A549 treated with Hydrocortisone at 1 μM for 4 hours (cell line): ENCODE measurements at places on chromosomes 12 and 14. TPM values are rescaled to one million over a fixed set of nuclear protein-coding genes. Genes with fewer than 3 reads are reported as not detected.

Gene STYK1
- 0.08 to 0.41 TPM (median 0.22 TPM) in 5 replicates for total RNA-seq

Gene HSPB8
- total RNA-seq: 14.6 to 22.0 TPM (median 16.2 TPM) in 5 replicates

Gene KRT74
- not detected in 5 replicates for total RNA-seq

Gene CCNK
- 45.0 to 64.4 TPM (median 48.7 TPM) in 5 replicates for total RNA-seq

Gene EEF1AKMT3
- 4.0 to 6.5 TPM (median 5.0 TPM) in 5 replicates for total RNA-seq

Gene MYO1H
- not detected in 5 replicates for total RNA-seq

Gene DIO3
- total RNA-seq: 0.05 to 0.08 TPM (median 0.05 TPM) in 4 of 5 replicates, not detected in the other

Gene MUCL1
- not detected in 5 replicates for total RNA-seq

Gene LRP1-AS
- total RNA-seq: not detected in 5 replicates

Gene PZP
- total RNA-seq: not detected in 5 replicates

Gene ETFBKMT
- 0.88 to 1.3 TPM (median 1.1 TPM) in 5 replicates for total RNA-seq

Gene CIROP
- total RNA-seq: not detected in 5 replicates

Gene RASSF9
- 0.83 to 1.4 TPM (median 1.2 TPM) in 5 replicates for total RNA-seq

Gene SALL2
- total RNA-seq: 0.49 to 0.98 TPM (median 0.69 TPM) in 5 replicates

Gene TAS2R8
- not detected in 5 replicates for total RNA-seq

Gene SLC4A8
- 1.1 to 1.5 TPM (median 1.3 TPM) in 5 replicates for total RNA-seq

Gene TRMT61A
- 19.1 to 28.0 TPM (median 25.1 TPM) in 5 replicates for total RNA-seq

Gene TEX22
- total RNA-seq: 0.32 to 0.84 TPM (median 0.36 TPM) in 5 replicates

Gene TMEM179
- total RNA-seq: 0.10 to 0.43 TPM (median 0.35 TPM) in 5 replicates

Gene MVK
- 6.4 to 8.9 TPM (median 8.4 TPM) in 5 replicates for total RNA-seq

Gene PLCZ1
- not detected in 5 replicates for total RNA-seq

Gene P2RX7
- 0.03 TPM in 1 of 5 replicates, not detected in the others for total RNA-seq

Gene AICDA
- total RNA-seq: 0.13 to 0.28 TPM (median 0.24 TPM) in 5 replicates

Gene PTHLH
- 12.1 to 13.9 TPM (median 13.2 TPM) in 5 replicates for total RNA-seq

Gene ATL1
- 4.6 to 7.3 TPM (median 5.5 TPM) in 5 replicates for total RNA-seq
